ENCODE measurements at places on chromosomes 4 and X.

GRCh38 chrX:8139716-8140115 lies 31.4 kb downstream of the VCX2 start:
- DNase-seq, result peak; percentile 31

GRCh38 chr4:39616651-39617050 lies 22.0 kb downstream of the SMIM14 start:
- no peak for DNase-seq

- DNase-seq, result no peak
These were observed 151.2 kb downstream of the DTHD1 start for GRCh38 chr4:36432586-36432985.

DNA sequence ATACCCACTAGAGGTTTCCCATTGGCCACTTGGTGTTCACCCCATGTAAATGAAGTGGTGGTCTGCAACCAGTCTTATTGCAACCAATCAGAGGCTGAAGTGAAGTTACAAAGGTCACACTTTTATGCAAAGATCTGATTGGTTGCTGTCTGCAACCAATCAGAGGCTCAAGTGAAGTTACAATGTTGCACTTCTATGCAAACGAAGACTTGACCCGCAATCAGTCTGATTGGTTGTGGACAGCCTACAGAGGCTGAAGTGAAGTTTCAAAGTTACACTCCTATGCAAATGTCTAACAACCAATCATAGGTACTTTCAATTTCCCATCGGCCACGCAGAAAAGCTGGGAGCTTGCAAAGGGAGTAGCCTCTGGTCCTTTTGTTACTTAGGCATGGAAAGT lies 22.3 kb upstream of the XPNPEP2 start:
- no peak for DNase-seq

- no peak for DNase-seq
These were observed 78.7 kb downstream of the ANAPC10 start for GRCh38 chr4:145019346-145019745.

DNA sequence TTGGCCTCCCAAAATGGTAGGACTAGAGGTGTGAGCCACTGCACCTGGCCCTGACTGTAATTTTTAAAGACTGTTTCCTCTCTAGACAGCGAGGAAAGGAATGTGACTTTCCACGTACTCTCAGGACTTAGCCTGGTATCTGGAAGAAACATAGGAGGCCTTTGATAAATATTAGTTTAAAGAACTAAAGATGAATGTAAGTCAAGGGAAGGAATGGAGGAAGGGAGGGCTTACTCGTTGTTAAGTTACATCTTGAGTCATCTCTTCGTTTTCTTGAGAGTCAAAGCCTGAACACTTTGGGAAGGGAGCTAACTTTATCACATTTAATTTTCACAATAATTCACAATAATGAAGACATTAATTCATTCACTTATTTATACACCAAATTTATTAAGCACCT lies 7.2 kb upstream of the LNX1 start:
- no peak for DNase-seq

- DNase-seq, result peak; percentile 61
These were observed 309.3 kb downstream of the FRMPD4 start for GRCh38 chrX:12447448-12448064.

- no peak for DNase-seq
These were observed 230.1 kb upstream of the ARSJ start for GRCh38 chr4:114209584-114209983.

GRCh38 chrX:30301208-30301607 lies 8.0 kb downstream of the NR0B1 start:
- no peak for DNase-seq

GRCh38 chr4:141957416-141957815 lies 321.0 kb downstream of the IL15 start:
- DNase-seq, result no peak

- no peak for DNase-seq
These were observed 391.5 kb downstream of the SPOCK3 start for GRCh38 chr4:166842795-166843261.

GRCh38 chr4:126405369-126405982 lies 1090.7 kb downstream of the FAT4 start:
- DNase-seq, result no peak

DNA sequence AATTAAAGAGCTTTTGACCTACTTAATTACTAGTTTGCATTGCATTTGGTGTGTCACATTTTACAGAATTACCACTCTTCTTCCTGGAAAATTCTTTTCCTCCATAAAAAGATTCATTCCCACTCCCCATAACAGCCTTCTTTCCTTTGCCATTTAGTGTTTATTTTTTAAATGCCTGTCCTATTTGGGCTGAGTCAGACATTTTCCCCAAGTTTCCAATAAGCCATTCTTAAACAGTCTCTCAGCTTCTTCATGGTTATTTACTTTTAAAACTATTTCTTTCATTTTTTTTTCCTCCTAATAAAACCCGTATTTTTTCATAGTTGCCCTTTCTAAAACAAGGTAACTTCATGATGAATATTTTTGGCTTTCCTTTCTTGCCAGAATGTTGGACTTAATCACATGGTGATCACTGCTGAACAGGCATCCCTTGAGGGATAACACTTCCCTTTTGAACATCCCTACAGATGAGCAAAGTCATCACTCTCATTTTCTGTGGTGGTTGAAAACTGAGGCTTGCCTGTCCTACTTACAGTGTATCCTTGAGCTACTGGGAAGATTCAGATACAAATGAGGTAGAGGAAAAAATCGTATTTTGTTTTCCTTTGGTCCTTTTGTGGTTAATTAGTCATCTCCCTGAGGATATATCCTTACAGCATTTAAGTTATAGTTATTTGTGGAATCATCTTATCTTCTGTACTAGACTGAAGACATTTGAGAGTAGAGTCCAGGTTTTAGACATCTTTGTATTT lies 520.5 kb upstream of the NR3C2 start:
- DNase-seq, result peak; percentile 32

DNA sequence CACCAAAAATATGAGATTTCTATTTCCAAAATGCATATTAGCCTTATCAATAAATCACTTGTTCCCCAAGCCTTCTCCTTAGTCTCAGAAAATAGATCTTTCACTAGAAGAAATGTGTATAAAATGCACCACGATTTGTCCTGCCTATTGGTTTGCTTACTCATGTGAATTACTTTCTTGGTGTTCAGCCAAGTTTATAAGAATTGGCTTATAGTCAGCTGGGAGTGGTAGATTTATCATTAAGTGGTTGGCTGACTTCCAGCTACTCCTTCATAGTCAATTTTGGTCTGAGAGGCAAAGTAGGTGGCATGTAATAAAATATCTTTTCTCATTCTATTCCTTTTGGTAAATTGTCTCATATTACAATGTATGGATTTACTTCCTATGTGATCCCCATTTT lies 1.3 kb downstream of the SULT1E1 start:
- no peak for DNase-seq

- DNase-seq, result no peak
These were observed 130.5 kb upstream of the SLITRK2 start for GRCh38 chrX:145687146-145687545.

DNA sequence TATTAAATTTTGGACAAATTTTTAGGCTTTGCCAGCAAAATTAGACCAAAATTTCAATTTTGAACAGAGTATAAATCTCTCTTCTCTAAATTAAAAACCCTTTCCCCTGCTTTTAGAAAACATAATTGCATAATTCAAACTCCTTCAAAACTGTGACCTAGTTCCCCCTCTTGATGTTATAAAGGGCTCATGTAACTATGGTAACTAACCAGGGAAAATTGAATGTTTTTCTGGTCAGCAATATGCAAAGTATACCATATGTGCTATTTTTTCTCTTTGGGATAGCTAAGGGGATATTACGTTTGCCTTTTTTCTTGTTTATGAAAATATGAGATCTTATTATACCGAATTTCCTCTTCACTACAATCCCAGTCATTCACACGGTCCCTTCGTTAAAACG lies 5.1 kb upstream of the ING2 start:
- no peak for DNase-seq

DNA sequence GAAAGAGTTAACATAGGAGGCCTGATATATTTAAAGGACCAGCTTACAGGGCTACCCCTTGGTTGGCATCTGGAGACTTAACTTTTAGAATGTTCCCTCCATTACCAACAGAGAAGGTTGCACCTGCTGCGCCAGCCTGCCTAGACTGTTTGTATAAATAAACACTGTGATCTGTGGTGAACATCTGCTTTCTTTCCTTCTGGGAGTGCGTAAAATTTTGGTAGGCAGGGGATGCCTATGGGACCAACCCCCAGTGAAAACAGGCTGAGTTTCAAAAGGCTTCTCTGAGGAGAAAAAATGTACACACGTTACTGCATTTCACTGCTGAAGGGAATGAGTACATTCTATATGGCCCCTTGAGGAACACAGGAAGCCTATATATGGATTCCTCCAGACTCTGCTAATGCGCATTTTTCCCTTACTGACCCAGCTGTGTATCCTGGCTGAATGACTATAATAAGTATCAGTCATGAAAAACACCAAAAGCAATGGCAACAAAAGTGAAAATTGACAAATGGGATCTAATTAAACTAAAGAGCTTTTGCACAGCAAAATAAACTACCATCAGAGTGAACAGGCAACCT lies 13.8 kb downstream of the CENPC start:
- DNase-seq, result no peak

DNA sequence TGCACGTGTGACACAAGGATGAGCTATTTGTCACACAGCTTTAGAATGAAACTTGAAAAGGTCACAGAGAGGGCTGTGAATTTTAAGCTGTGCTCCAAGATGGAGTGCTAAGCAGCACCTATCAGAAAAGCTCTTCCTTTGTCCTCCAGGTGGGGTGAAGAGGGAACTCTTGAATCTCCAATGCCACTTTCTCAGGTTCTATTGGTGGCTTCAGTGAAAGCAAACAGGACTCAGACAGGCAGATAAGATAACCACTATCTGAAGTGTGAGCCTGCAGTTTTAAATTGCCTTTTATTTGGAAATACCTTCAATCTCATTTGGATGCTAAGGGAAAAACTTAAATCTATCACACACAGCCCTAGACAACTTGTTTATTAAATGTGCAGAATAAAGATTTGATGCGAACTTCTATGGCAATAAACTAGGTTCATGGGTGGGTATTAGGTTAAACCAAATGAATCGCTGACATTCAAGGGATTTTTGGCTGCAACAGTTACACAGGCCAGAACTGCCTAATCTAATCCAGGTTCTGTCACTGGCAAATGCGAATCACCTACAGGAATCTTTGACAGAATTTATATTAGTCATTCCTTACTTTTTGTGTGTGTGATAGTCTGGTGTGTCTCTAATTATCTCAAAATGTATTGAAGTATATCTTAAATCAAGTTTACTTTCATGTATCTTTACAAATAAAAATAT lies 13.6 kb upstream of the PDGFRA start:
- no peak for DNase-seq

DNA sequence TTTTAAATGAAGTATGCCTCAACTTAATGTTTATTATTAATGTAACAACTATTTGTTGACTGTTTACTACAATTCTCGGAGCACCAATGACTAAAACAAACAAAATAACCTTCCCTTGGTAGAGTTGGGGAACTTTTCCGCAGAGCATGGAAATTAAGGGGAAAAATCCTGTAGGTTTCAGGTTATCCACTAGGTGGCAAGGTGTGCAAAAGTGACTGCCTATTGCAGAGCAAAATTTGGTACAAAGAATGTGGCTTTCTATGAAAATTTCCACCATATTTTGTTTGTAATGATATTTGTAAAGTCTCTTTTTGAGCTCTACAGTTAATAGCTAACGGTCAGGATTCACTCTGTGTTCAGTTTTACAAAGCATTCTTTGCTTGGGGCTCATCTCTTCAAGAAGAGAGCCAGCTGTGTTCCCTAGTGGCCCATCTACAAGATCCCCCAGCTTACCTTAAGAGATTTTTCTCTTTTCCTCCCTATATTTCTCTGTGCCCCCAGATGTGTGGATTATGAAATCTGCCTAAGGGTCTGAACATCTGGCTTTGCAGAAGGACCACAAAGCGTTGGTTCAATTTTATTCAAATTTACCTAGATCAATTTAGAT lies 61.1 kb downstream of the FBXO8 start:
- DNase-seq, result no peak

- DNase-seq, result no peak
These were observed 22.7 kb upstream of the RNF212 start for GRCh38 chr4:1136048-1136447.

GRCh38 chrX:48569958-48570357 lies 4.3 kb upstream of the RBM3 start:
- DNase-seq, result no peak

- no peak for DNase-seq
These were observed 66.2 kb upstream of the FRAS1 start for GRCh38 chr4:77990904-77991358.

- DNase-seq, result no peak
These were observed 288.6 kb downstream of the NAF1 start for GRCh38 chr4:162878096-162878495.

DNA sequence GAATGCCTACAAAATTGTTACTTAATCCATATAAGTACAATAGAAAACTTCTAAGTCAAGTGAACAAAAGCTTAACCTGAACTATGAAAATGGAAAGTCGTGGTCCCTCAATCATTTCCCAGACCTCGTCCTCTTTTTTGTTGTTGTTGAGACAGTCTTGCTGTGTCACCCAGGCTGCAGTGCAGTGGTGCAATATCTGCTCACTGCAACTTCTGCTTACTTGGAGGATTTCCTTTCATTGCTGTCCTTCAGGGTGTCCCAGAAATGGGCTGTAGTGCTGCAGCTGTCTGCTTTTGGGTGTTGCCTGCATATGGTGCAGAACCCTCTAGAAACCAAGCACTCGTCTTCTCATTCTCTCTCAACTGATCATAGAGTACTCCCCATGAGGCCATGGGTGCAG lies 75.0 kb upstream of the IL2 start:
- DNase-seq, result no peak

DNA sequence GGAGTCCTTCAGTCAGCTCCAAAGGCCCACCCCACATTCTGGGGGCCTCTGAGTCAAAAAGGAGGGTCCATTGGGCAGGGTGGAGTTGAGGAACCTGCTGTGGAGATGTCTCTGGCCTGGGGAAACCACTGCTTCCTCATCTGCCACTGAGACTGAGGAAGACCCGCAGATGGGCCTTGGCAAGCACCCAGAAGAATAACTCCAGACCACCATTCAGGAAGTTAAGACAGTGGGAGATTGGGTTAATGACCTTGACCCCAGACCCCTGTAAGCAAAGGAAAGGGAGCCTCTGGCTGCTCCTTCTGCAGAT lies 8.1 kb upstream of the HSD17B10 start:
- DNase-seq, result no peak

- DNase-seq, result no peak
These were observed 33.3 kb upstream of the RBBP7 start for GRCh38 chrX:16903274-16904022.

DNA sequence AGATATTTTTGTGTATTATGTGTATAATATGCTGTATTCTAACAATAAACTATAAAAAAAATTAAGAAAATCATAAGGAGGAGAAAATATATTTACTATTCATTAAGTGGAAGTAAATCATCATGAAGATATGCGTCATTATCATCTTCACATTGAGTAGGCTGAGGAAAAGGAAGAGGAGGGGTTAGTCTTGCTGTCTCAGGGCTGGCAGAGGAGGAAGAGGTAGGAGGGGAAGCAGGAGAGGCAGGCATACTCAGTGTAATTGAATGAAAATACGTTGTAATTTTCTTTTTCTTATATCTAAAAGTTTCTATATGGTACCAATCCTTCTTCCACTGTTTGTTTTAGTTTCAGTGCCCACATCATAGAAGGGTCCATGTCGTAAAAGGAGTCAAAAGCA lies 9.8 kb upstream of the TMEM185A start:
- no peak for DNase-seq

- peak; percentile 85 for DNase-seq
These were observed 12.8 kb downstream of the SCD5 start for GRCh38 chr4:82785611-82786400.

GRCh38 chr4:152673489-152673888 lies 6.3 kb downstream of the TMEM154 start:
- DNase-seq, result no peak
